CD4-positive, alpha-beta T cell treated with Interleukin-4 for 1 hour (primary cell): ENCODE measurements at places on chromosomes 5 and 9.

DNA sequence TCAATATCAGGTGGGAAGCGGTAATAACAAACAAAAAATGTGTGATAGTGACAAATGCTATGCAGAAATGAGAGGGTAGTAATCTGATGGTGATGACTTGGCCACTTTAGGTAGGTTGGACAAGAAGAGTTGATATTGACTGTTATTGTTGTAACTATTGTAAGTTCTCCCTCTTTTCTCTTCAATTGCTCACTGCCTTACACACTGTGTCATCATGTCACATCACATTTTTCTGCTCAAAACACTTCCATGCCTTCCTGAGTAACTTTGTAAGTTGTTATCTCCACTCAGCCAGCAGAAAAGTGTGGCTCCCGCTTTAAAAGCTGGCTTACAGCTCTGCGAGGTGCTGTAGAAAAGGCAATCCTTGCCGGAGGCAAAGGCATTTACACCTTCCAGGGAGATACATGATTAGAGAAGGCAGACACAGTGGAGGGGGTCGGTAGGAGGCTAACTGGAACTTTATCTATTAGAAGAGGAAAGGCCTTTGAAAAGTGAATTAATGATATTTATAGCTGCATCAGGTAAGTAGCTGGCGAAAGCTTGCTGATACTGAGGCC is 85.2 kb upstream of the CLINT1 start:
- DNase-seq: no peak

- DNase-seq: no peak
Observed at GRCh38 chr5:179393078-179393477, 47.8 kb upstream of the ADAMTS2 start.

GRCh38 chr9:17600962-17601593 is 22.2 kb downstream of the SH3GL2 start:
- DNase-seq: no peak

DNA sequence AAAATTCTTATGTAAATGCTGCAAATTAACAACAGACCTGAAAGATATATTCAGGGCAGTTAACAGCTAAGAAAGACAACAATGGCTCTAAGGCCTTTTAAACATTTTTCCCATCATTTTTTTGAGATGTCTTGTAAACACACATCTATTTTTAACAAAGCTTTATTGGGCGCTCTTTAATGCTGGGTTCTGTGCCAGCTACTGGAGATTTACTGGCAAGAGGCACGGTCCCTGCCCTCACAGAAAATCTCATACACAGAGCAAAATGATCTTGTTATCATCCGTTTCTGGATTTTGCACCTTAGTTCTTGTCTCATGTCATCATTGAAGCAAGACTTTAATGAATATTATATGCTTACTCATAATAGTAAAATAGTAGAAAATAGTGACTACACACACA is 1022.3 kb upstream of the WWC1 start:
- DNase-seq: no peak

- DNase-seq: no peak
Observed at GRCh38 chr9:115004545-115004944, 74.2 kb upstream of the TNFSF8 start.
